ENCODE measurements at places on chromosomes 16 and 17. TPM values are rescaled to one million over a fixed set of nuclear protein-coding genes. Genes with fewer than 3 reads are reported as not detected.

DNA sequence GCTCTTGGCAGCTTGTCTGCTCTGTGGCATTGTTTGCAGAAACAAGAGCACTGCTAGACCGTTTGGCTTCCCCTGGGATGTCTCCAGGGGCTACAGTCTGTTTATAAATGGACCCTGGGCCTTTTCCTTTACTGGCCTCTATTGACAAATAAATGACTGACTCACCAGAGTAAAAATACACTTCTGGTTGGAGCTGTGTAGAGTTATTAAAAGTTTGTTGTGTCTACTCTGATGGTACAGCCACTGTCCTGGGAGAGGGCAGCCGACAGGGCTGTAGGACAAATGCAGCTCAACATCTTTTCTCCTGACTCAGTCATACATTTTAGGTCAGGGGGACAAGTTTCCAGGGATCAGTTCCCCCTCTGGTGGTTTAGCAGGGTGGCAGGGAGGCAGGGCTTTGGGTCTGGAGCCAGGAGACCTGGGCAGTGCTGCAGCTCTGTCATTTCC, 30.0 kb downstream of the FOXL1 start:
- no peak for DNase-seq

GRCh38 chr17:60604686-60605334, 4.8 kb downstream of the PPM1D start:
- no peak for DNase-seq

DNA sequence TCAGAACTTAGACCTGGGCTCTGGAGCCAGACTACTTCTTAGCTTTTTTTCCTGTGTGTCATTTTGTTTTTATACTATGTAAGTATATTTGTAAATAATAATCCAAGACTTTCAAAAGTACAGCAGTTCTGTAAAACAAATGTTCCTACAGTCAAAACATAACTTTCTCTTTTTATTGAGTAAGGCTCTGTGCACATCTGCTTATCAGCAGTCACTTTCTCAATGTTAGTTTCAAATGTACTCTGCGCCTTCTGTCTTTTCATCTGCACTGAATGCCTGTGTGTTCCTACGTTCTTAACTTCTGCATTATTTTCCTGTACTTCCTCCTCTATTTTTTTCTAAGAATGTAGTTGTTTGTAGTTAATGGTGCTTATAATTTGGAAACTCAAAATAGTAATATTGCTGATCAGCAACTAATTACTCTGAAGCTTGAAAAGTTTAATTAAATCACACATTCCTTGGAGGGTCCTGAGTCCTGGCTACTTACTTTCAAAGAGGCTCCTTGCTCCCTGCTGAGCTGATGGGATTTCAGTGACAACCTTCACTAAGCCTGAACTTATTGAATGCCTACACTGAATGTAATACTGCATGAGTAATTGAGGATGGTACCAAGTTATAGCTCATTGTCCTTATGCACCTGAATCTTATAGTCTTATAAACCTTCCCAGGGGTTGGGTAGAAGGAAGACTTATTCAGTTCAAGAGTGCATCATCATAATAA, 329.9 kb downstream of the KCNJ2 start:
- no peak for DNase-seq

DNA sequence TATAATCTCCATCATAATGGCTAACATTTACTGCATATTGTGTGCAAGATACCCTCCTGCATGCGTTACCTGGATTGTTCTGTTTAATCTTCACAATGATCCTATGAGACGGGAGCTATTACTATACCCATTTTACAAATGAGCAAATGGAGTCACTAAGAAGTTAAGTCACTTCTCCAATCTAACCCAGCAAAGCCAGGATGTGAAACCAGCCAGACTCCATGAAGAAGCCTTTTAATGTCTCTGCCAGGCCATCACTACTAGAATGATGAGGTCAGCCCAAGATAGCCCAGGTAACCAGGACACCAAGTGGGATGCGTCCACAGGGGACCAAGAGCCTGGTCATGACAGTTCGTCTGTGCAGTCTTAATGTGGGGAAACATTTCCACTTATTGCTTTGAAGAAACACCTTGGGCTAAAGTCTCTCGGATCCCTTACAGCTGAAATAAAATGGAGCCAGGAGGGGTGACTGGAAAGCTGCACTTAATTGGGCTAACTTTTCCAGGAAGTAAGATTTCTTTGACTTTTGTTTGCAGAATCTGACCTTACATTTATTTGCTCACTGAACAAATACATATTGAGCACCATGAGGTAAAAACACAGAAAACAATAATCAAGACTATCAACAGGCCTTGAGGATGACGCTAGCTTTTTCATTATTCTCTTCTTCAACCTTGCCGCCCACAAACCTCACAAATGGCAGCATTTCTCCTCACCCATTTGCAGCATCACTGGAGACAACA, 926 bp upstream of the SHCBP1 start:
- no peak for DNase-seq

DNA sequence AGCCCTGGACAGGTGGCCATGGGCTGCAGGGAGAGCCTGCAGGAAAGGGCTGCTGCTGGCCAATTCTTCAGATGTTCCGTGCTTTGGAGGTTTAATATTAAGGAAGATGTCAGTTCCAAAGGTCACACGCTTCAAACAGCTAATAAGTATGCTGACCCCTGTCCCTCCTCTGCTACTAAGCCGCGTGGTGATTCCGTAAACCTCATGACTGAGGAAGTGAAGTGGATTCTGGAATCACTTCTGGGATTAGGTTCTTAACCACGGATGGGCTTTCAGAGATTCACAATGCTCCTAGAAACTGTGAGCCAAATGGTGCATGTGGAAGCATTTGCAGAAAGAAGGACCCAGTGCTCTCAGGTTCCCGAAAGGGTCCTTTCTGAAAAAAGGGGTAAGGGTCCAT, 28.5 kb upstream of the ERN1 start:
- DNase-seq: no peak

- no peak for DNase-seq
These were observed 4.4 kb downstream of the KDM6B start for GRCh38 chr17:7838090-7839075.

DNA sequence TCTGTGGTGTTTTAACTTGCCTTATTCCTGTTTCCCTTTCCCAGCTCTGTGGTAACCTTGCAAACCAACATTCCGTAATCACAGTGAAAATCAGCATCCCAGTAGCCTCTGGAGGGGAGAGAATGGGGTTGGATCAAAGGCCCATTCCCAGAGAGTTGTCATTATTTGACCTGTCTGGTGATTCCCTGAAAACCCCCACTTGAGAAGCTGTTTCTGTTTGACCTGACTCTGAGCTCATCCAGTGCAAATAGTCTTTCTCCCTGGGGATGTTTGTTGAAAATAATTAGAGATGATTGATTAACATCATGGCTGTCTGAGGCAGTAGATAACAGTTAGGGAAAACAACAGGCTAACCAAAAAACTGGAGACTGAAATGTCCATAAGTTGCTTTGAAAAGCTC, 3.0 kb downstream of the CACNG1 start:
- DNase-seq: no peak

DNA sequence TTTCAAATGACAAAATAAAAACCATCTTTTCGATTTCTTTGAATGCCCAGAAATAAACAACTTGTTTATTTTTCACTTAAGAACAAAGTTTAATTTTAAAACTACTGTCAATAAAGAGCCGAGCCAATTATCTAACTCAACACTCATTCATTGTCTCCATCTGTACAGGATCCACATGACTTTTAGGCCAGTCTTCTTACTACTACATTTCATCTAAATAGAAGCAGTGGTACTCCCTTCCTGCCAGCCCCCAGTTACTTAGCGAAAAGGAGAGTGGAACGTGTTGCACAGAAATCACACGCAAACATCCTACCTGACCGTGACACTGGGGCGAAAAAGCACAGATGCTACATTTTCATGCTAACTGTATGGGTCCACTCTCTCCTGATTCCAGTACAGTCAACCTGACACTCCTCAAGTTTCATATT, 1.2 kb downstream of the GNA13 start:
- no peak for DNase-seq

- no peak for DNase-seq
These were observed 450.5 kb upstream of the MAF start for GRCh38 chr16:80051040-80051439.

DNA sequence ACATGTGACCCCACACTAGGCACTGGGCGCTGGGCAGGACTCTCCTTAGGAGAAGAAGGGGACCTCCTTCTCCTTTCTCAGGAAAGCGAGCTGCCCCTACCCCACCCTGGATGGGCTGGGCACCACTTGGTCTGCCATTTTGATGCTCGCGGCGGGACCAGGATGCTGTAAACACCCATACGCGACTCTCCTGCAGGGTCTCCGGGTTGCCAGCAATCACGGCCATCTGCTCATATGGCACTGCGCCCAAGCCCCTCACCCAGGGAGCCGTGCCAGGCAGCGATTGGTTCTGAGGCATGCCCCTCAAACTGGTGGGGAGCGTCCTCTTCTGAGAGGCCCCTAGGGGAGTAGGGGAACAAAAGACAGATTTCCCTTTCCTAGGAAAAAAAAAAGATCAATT, 99.0 kb downstream of the C16orf78 start:
- DNase-seq: peak; percentile 11

- no peak for DNase-seq
These were observed 150.3 kb downstream of the BCAS3 start for GRCh38 chr17:60827943-60828342.

DNA sequence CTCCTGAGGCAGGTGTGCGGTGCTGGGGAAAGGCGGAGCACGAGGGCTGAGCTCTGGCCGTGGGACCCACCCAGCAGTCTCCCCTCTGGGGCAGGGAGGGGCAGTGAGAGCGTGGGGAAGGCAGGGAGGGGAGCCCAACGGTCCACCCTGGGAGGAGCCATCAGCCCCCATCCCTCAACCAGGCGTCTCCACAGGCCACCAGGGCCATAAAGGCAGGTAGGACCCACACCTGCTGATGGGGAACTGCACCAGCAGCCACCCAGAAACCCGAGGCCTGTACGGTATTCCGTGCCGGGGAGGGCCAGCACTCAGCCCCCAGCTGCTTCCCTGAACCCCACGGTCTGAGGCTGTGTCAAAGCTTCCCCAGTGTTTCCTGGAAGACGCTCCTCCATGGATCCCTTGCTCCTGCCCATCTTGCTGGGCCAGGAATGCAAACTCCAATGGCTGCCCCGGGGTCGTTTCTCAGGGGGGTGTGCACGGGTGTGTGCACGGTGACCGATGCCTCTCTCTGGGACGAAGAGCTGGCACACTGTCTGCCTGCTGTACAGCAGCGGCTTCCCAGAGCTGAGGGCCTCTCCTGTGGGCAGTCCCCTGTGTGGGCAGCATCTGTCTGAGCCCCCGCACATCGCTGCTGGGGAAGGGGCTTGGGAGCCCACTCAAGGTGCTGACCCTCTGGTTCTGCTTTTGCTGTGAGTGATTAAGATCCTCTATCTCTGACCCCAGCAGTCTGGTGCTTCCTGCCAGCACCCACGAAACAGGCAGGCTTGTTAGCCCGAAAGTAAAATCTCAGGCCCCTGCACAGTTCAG, 17.2 kb upstream of the METRNL start:
- DNase-seq: peak; percentile 10

DNA sequence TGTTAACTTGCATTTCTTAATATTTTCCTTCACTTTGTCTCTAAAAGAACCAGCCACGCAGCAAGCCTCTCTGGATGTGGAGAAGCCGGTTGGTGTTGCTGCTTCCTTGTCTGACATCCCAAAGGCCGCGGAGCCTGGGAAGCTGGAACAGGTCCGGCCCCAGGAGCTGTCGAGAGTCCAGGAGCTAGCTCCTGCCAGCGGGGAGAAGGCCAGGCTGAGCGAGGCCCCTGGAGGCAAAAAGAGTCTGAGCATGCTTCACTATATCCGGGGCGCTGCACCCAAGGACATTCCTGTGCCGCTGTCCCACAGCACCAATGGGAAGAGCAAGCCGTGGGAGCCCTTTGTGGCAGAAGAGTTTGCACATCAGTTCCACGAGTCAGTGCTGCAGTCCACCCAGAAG, 22.8 kb downstream of the GINS2 start:
- no peak for DNase-seq

- no peak for DNase-seq
These were observed 43.5 kb upstream of the IL34 start for GRCh38 chr16:70602831-70603230.

DNA sequence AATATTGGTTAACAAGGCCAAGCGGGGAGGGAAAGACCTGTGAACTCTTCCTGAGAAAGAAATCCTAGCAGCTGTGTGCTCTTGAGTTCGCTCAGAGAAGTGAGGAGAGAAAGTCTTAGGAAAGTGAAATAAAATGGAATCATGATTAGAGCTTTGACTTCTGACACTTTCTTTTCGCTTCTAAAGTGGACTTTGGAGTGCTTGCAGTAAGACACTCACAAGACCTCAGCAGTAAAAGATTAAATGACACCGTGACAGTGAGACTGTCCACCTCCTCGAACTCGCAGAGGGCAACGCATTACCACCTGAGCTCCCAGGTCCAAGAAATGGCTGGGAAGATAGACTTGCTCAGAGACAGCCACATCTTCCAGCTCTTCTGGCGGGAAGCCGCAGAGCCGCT, 71.2 kb downstream of the RNF213 start:
- DNase-seq: no peak

- no peak for DNase-seq
These were observed 282.7 kb upstream of the TNRC6C start for GRCh38 chr17:77675816-77676215.

DNA sequence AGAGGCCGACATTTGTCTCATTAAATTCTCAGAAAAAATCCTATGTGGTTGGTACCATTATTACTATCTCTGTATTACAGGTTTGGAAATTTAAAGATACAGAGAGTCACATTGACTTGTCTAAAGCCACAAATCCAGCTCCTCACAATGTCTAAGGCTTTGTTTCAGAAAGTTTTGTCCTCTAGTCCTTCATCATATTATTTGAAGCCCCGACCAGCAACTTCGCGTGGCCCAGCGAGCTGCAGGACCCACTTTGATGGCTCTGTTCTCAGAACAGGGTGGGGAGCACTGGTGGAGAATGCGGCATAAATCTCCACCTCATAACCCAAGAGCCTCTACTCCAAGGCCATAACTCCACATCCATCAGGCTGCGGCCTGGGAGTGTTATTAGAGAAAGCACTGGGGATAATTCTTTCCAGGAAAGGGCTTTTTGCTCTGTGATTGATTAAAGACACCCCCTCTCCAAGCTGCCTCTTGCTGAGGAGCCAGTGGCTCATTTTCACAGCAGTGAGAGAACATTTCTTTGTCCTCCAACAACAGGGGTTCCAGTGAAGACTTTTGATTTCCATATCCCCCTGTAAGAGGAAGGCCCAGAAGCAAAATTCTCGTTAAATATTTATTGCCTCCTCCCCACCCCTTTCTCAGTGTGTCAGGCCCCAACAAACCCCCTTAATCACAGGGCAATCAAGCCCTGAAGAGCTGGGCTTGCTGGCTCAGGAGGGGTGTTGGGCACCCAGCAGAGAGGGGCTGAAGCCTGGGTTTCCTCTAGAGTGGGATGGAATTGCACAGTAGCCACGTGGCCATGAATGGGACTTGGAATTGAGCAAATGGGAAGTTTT, 113.7 kb upstream of the CDH11 start:
- DNase-seq: no peak

GRCh38 chr17:14813649-14814370, 451.3 kb downstream of the PMP22 start:
- DNase-seq: no peak

GRCh38 chr16:12162151-12162985, 185.8 kb downstream of the SNX29 start:
- DNase-seq: no peak

GRCh38 chr16:71338632-71339031, 19.9 kb upstream of the CALB2 start:
- no peak for DNase-seq

EXOC3L1 gene
- total RNA-seq: 0.29 TPM

ITGAX gene
- 3.5 TPM for total RNA-seq

TMEM114 gene
- total RNA-seq: not detected

PER1 gene
- total RNA-seq: 188 TPM

KRT25 gene
- total RNA-seq: not detected

KRT14 gene
- total RNA-seq: 0.90 TPM

GPRC5C gene
- total RNA-seq: 56.8 TPM

GJD3 gene
- 0.83 TPM for total RNA-seq

ADCY9 gene
- 34.7 TPM for total RNA-seq

MYO15A gene
- total RNA-seq: 1.5 TPM

ZMYND15 gene
- 0.69 TPM for total RNA-seq

Measured in uterus (tissue), 4 donors.